ENCODE measurements at places on chromosomes 4 and X.

- DNase-seq, result no peak
These were observed 75.0 kb upstream of the IL2 start for GRCh38 chr4:122531514-122531913.

- peak; percentile 76 for DNase-seq
These were observed 921 bp upstream of the SETD7 start for GRCh38 chr4:139556724-139557555.

DNA sequence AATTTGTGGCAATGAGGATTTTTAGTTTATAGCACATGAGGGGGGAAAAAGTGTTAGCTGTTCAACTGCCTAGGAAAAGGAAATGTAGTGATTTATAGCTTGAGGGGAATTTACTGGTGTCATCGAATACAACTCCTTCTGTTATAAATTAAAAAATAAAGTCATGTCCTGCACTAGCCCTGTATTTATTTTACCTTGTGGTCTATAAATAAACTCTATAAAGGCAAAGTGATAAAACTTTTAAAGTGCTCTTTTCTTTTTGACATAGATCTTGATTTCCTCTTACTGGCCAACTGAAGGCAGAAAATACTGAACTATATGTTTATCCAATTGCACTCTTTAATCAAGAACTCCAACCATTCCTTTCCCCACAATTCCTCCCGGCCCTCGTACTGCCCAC is 672.1 kb upstream of the SLIT2 start:
- DNase-seq, result no peak

GRCh38 chr4:125390727-125391126 is 76.0 kb downstream of the FAT4 start:
- DNase-seq, result no peak

DNA sequence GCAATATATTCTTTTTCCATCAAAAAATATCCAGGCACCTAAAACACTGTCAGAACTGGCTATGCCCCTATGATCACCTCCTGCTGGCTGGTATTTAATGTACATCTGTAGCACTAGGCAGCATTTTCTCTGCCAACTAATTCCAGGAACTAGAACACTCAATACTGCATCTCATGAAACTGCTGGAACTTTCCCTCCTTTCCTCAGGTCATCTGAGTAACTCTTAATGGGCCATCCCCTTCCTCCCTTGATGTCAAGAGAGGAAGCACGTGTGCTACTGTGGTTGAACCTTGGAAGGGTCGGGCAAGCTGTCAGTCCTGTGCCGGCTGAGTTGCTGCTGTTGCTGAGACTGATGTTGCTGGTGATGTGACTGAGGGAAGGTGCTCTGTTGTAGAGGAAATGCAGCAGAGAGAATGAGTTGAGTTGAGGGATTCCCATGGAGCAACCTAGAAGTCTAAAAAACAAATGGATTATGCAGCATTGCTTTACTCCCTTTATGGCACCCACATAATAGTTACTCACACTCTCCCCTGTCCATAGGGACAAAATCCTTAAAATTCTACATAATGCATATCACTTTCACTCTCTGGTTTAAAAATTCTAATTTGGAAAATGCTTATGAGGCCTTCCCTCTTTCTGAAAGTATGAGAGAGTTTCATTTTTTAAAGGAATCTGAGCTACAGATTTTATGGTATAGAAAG is 39.5 kb downstream of the TMEM165 start:
- no peak for DNase-seq

DNA sequence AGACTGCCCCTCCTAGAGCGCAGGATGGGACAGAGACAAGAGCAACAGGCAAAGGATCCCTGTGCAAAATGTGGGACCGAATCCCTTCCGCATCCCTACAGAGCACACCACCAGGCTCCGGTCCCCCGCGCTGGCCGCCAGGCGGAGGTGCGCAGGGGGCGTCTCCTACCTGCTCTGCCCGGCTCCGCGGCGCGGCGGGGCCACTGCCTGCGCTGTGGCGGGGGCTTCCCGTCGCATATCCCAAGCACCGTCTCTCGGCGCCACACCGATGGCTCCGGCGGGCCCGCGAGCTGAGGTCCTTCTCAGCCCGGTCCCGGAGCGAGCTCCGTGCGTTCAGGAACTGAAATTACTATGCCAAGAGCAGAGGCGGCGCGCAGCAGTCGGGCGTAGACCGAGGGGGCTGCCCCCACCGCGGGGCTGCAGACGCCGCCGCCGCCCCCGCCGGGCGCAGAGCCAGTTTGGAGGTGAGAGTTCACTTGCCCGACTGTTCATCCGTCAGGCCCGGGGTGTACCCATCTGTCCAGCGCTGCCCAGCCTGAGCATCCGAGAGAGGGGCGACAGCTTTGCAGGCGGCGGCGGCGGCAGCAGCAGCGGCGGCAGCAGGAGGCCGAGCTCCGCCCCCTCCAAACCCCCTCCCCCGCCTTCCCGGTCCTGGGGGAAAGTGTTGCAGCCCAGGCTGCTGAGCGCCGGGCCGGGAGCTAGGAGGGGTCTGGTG is at the start of gene GPRIN3:
Gene GPRIN3 (minus strand): TSS at position 355 of the 715 bp plus-strand sequence. CDS start 57,690 bp downstream, outside the sequence.
- DNase-seq, result peak; percentile 70

DNA sequence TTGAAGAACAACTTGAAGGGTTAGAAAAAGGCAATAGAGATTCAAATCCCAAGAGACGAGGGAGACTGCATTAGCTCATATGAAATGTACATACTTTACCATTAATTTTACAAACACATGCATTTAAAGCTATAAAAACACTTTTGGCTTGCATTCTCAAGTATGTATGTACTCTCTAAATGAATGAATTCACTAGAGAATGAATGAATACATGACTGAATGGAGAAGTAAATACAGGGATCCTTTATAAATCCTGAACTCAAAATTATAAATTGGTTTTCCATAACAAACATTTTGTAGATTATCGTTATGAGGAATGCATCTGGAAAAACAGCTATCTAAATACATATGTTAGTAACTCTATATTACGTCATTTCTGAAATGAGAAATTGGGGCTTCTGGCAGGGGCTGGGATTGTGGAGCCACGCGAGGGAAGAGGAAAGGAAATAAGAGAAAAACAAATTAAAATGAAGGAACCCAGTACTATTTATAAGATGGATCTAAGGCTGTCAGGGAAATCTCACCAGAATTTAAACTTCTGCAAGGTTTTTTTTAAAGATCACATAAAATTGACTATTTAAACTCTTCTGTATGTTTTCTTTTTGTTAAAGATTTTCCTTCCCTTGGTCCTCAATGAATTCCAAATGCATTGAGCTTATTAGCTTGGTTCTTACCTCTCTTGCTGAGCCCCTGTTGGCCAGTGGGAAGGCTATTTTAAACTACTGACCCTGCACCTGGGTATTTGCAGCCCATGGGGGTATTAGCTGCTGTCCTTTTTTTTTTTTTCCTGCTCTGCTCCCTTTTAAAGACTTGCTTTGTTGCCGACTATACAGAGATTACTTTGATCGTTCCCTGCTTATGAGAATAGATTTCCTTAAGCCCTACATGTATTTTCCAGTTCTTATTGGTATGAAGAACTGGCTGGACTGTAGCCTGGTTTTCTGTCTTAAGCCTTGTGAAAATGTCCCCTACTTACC is 207.8 kb downstream of the ADGRL3 start:
- no peak for DNase-seq

- no peak for DNase-seq
These were observed 332.9 kb downstream of the PPP3CA start for GRCh38 chr4:101014417-101014816.

DNA sequence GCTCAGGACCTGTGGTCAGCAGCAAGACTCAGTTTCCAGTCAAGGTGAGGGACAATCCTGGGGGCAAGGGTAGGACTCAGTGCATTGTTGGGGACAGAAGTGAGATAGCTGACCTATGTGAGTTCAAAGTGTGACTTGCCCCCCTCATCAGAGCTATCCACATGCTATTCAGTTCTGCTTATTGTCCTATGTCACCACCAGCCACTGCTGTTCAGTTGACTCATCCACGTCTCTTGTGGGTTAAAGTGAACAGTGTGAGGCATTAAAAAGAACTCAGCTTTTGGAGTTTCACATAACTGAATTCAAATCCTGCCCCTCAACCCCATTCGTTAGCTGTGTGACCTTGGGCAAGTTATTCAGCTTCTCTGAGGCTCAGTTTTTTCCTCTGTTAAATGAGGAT is 4.4 kb upstream of the APLN start:
- DNase-seq, result no peak

GRCh38 chr4:48028696-48029095 is 12.1 kb downstream of the NIPAL1 start:
- no peak for DNase-seq

DNA sequence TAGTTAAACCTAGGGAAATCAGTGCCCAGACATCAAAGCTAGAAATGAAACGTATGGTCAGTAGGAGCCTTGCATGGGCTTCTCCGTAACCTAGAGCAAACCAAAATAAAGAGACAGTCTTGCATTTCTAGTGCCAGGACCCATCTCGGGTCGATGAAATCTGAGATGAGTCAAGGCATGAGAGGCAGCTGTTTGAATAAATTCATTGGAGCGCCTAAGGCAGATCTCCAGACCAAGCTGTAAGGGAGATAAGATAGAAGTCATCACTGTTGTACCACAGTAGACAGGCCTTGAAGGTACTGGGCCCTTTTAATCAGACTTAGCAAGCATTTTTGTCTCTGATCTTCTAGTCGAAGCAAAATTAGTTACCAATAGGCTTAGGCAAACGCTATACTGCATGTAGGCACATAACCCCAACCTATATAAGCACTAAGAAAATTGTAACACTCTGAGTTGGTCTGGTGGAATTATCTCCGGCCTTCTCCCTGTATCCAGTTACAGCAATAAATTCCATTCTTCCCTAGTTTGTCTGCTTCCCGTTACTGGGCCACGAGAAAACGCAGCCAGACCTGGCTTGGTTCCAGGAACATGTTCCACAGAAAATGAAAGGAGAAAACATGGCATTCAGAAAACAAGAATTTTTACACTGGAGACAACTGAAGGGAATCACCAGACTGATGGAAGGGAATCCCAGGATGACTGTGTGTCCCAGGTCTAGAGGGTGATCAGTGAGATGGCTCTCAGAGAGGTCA is 21.1 kb upstream of the PAPSS1 start:
- peak; percentile 7 for DNase-seq

DNA sequence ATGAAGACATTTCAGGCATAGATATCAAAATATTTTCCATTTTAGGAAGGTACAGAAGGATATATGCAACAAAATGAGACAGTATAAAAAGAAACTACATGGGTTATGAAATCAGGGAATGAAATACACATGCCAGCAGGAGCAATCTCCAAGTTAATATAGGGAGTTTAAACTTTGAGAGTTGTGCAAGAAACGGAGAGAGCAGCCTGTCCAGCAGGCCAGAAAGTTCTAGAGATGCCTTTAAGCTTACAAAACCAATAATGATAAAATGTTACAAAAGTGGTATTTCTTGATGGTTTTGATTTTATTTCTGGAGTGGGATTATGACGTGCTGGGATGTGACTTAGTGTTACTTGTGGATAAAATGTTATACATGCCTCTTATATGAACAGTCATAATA is 2047.9 kb downstream of the ARAP2 start:
- no peak for DNase-seq

DNA sequence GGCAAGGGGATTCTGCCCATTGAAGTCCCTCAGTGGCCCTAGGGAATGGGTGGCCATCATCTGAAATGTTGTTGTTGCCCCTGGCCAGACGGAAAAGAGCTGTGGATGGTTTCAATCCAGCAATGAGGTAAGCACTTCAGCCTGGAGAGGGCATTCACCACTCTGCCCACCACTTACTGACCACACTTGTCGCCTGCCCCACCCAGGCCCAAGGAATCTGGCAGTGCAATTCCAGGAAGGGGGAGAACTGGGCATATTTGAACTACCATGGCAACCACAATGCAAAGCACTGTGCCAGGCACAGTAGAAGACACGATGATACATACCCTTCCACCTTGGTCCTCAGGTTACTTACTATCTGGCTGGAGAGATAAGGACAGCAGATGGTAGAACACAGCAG is 161.6 kb downstream of the PDGFRA start:
- DNase-seq, result no peak

DNA sequence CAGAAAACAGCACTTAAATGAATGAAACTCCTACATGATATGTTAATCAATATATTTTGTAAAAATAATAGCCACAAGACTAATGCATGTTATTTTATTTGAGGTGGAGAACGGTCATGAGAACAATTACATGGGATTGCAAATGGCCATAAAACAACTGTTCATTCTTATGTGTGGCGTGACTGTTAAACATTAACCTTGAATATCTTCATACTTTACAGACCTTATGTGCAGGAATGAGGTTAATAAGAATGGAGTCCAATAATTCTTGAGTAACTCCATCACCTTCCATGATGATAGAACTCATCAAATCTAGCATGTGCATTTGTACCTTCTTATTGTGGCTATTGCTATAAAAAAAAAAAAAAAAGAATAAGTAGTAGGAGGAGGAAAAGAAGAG is 55.3 kb downstream of the PDS5A start:
- no peak for DNase-seq

DNA sequence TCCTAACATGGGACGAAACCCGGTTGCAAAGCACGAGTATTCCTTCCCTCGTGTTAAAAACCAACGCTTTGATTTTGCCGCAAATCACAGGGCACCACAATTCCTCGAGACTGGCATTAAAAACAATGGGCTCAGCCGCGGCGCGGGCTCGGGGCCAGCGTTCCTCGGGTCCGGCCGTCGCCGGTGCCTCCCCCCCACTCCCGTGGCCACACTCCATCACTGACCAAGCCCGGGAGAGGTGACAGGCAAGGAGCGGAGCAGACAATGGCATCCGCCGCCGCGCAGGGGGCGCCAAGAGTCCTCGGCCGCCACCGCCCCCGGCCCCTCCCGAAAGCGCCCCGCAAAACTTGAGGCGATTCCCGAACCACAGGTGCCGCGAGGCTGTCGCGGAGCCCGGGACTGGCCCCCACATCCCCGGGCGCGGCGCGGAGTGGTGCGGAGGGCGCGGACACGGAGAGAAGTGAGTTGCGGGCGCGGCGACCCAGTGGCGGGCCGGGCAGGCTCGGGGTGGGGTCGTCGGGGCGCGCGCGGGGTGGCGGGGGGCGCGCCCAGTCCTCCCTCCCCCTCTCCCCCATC is 445 bp downstream of the AP1S2 start:
- DNase-seq, result peak; percentile 41

- no peak for DNase-seq
These were observed 47.7 kb downstream of the RPS6KA3 start for GRCh38 chrX:20218836-20219505.

DNA sequence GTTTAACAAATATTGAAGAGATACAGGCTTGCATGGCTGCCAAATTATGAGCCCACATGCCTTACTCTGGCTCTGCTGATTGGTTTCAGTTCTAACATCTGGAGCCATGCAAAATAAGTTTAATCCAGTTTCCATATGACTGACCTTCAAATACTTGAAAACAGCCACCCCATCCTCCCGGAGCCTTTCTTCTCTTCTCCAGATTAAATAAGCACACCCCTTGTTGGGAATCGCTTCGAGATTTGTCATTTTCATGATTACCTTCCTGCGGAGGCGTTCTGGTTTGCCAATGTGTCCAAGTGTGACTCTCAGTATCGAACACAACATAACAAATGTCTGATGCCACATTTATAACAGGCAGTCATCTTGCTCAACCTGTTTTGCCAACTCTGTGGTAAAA is 101.6 kb upstream of the JADE1 start:
- DNase-seq, result no peak

DNA sequence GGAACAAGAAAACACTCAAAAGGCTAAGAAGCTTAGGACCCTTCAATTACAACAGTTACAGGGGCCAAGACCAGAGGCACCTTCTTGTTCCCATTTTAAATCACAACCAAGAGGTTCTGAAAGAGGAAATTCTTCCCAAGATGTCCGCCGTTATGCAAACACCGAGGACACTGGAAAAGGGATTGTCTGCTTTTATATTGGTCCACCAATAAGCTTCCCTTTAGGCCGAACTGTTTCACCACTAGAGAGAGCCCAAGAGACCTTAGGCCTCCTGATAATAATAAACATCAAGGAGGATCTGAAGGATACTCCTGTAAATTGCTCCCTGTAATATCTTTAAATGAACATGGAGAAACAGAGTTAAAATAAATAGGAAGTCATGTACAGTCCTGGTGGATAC is 92.6 kb upstream of the NLRP2B start:
- no peak for DNase-seq

All from G401 (cell line).